Tibial nerve (tissue), 4 donors: ENCODE measurements at places on chromosomes 3 and 15. TPM values are rescaled to one million over a fixed set of nuclear protein-coding genes. Genes with fewer than 3 reads are reported as not detected.

DNA sequence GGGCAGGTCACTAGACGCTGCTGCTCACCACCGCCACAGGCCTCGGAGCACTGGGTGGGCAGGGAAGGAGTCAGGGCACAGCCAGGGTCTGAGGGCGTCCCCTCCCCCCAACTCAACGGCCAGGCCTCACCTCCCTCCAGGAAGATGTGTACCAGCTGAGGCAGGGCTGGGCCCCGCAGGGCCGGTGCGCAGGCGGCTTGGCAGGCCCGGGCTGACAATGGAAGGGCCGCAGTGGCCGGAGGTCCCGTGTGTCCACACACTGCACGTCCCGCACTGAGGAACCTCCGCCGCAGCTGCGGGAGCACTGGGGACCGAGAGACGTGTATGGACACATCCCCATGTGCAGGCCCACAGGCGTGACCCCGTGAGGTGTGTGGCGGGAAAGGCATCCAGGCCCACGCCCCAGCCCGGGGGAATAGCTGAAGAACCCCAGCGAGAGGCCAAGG, 47.4 kb downstream of the ADAMTS7 start:
- no peaks in the 10 kb centered on the region for H3K27me3 ChIP-seq
- no peaks in the 10 kb centered on the region for H3K36me3 ChIP-seq
- DNase-seq, result no peak
- H3K4me1 ChIP-seq, result peaks cover 14% of the 10 kb centered on the region
- no peak overlapping the region for H3K27ac ChIP-seq

DNA sequence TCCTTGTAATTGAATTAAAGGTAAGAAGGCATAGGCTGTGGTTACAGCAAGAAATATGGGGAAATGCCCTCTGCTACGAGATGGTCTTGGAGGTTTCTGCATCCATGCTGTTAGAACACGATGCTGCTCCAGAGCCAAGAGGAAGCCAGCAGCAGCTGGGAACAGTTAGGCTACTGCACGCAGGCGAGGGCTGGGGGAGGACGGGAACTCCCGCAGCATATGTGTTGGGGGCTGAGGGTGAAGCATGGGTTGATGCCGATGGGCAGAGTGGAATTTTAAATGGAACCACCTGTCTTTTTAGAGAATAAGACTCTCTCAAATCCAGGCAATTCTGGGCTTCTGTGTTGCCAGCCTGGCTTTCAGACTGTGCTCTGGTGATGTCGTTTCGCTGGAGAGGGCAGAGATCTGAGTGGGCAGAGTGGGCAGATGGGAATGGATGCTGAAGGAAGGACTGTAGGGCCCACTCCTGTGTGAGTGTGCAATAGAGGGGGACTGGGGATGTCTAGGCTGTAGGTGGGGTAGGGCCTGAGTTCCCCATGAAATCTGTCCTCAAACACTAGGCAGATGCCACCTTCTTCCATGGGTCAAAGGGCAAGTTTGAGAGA, 417.0 kb upstream of the TPM1 start:
- H3K4me3 ChIP-seq, result no peak overlapping the region
- no peaks in the 10 kb centered on the region for H3K36me3 ChIP-seq
- no peak overlapping the region for H3K27ac ChIP-seq
- no peaks in the 10 kb centered on the region for H3K27me3 ChIP-seq
- DNase-seq, result no peak

GRCh38 chr15:95501865-95502264, 828.6 kb upstream of the NR2F2 start:
- H3K36me3 ChIP-seq, result no peaks in the 10 kb centered on the region
- no peak for DNase-seq
- no peak overlapping the region for H3K27ac ChIP-seq

GOLGA8M gene
- total RNA-seq, result 4.9 TPM

TUSC7 gene
- total RNA-seq, result not detected

DNA sequence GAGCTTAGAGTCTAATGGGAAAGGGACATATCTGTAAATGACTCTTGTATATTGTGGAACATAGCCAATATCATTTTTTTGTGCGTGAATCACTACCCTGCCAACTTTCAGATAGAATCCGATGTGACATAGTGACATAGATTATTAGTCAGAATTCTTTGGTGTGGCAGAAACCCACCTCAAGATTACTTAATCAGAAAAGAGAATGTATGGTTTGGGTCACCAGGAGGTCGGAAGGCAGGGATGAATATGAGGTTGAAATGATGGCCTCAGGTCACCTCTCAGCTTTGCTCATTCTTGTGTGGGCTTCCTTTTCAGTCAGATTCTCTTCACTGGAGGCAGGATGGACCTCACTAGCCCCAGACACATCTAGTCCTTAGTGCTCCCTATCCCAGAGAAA, 41.4 kb downstream of the SNAPC5 start:
- H3K27ac ChIP-seq, result no peak overlapping the region
- no peak overlapping the region for H3K4me3 ChIP-seq
- no peak for DNase-seq
- H3K27me3 ChIP-seq, result no peaks in the 10 kb centered on the region
- H3K4me1 ChIP-seq, result peaks cover 4% of the 10 kb centered on the region
- no peaks in the 10 kb centered on the region for H3K36me3 ChIP-seq

- H3K4me3 ChIP-seq, result no peak overlapping the region
- H3K27ac ChIP-seq, result no peak overlapping the region
- H3K36me3 ChIP-seq, result no peaks in the 10 kb centered on the region
- peaks cover 8% of the 10 kb centered on the region for H3K4me1 ChIP-seq
- H3K27me3 ChIP-seq, result no peaks in the 10 kb centered on the region
These were observed 20.2 kb downstream of the CGGBP1 start for GRCh38 chr3:88038566-88038965.

GRCh38 chr3:187748050-187748481, 2.8 kb upstream of the BCL6 start:
- peak overlapping the region; percentile 99 for H3K27ac ChIP-seq
- no peaks in the 10 kb centered on the region for H3K36me3 ChIP-seq
- H3K4me1 ChIP-seq, result peaks cover 18% of the 10 kb centered on the region
- no peaks in the 10 kb centered on the region for H3K27me3 ChIP-seq

- H3K4me3 ChIP-seq, result no peak overlapping the region
- no peaks in the 10 kb centered on the region for H3K27me3 ChIP-seq
- no peaks in the 10 kb centered on the region for H3K4me1 ChIP-seq
- no peak for DNase-seq
These were observed 50.1 kb upstream of the UBE2E2 start for GRCh38 chr3:23152989-23153388.

DLEC1 gene
- 3.7 TPM for total RNA-seq

GRCh38 chr3:19559724-19560442, 374.1 kb downstream of the EFHB start:
- H3K4me3 ChIP-seq, result no peak overlapping the region
- no peak for DNase-seq
- no peaks in the 10 kb centered on the region for H3K27me3 ChIP-seq
- H3K36me3 ChIP-seq, result no peaks in the 10 kb centered on the region
- no peaks in the 10 kb centered on the region for H3K4me1 ChIP-seq

- H3K36me3 ChIP-seq, result no peaks in the 10 kb centered on the region
- no peak overlapping the region for H3K4me3 ChIP-seq
- no peaks in the 10 kb centered on the region for H3K4me1 ChIP-seq
- peaks cover 5% of the 10 kb centered on the region for H3K27me3 ChIP-seq
- H3K27ac ChIP-seq, result no peak overlapping the region
- DNase-seq, result no peak
These were observed 19.5 kb upstream of the ATP2B2 start for GRCh38 chr3:10524799-10525301.

- H3K27me3 ChIP-seq, result no peaks in the 10 kb centered on the region
- H3K36me3 ChIP-seq, result no peaks in the 10 kb centered on the region
- no peak for DNase-seq
- H3K4me1 ChIP-seq, result no peaks in the 10 kb centered on the region
These were observed 587.4 kb upstream of the KCNMB2 start for GRCh38 chr3:177948716-177949425.

DOCK3 gene
- total RNA-seq, result 6.3 TPM
